Mesothelial cell of epicardium (in vitro differentiated cells): ENCODE measurements at places on chromosomes 13 and 19.

GRCh38 chr13:22648320-22648801 lies 532.4 kb upstream of the SGCG start:
- H3K4me3 ChIP-seq: no peak overlapping the region
- H3K4me1 ChIP-seq: peaks cover 34% of the 10 kb centered on the region
- peak overlapping the region; percentile 81 for H3K27ac ChIP-seq
- DNase-seq: no peak
- no peaks in the 10 kb centered on the region for H3K36me3 ChIP-seq
- H3K27me3 ChIP-seq: no peaks in the 10 kb centered on the region

- H3K27ac ChIP-seq: no peak overlapping the region
- peak overlapping the region; percentile 40 for H3K4me3 ChIP-seq
- peaks cover 18% of the 10 kb centered on the region for H3K4me1 ChIP-seq
- H3K36me3 ChIP-seq: no peaks in the 10 kb centered on the region
- peaks cover 52% of the 10 kb centered on the region for H3K27me3 ChIP-seq
- no peak for DNase-seq
These were observed 1.3 kb downstream of the ARHGAP45 start for GRCh38 chr19:1068009-1069001.

- no peak for DNase-seq
- no peaks in the 10 kb centered on the region for H3K36me3 ChIP-seq
- no peaks in the 10 kb centered on the region for H3K4me1 ChIP-seq
- H3K27ac ChIP-seq: no peak overlapping the region
- H3K4me3 ChIP-seq: no peak overlapping the region
- peaks cover 2% of the 10 kb centered on the region for H3K27me3 ChIP-seq
These were observed 3.6 kb downstream of the FCHO1 start for GRCh38 chr19:17754634-17755442.

DNA sequence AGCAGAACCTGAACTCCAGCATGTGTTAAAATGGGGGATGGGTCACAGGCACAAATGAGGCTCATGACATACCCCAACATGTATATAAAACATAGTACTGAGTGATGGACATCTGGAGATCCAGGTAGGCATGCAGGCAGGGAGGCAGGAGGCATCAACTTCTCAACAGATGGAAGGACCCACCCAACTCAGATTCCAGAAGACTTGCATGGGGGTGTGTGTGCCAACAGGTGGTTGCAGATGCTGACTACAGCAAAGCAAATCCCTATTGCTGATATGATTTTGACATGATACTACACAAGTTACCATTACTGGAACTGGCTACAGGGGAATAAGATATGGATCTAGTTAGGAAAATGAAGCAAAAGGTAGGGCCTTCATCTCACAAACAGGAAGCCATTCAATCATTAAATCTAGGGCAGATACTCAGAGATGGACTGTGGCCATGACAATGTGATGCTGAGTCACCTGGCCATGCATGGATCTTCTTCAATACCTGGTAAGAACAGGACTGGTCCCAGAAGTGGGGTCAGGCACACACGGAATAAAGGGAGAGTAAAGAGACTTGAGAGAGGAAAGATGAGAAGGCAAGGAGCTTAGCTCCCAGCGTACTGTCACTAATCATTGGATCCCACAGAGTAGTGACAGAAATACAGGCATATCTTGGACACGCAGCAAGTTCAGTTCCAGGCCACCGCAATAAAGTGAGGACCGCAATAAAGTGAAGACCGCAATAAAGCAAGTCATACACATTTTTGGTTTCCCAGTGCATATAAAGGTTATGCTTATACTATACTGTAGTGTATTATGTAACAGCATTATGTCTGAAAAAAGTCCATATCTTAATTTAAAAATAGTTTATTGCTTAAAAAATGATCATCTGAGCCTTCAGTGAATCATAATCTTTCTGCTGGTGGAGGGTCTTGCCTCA lies 91.3 kb downstream of the USP12 start:
- H3K27ac ChIP-seq: peak overlapping the region; percentile 11
- no peak overlapping the region for H3K4me3 ChIP-seq
- H3K27me3 ChIP-seq: no peaks in the 10 kb centered on the region
- no peak for DNase-seq
- H3K4me1 ChIP-seq: peaks cover 34% of the 10 kb centered on the region
- peaks cover 31% of the 10 kb centered on the region for H3K36me3 ChIP-seq

GRCh38 chr13:81409284-81409683 lies 1068.4 kb upstream of the SPRY2 start:
- H3K4me3 ChIP-seq: no peak overlapping the region
- H3K4me1 ChIP-seq: peaks cover 4% of the 10 kb centered on the region
- DNase-seq: no peak
- no peak overlapping the region for H3K27ac ChIP-seq
- no peaks in the 10 kb centered on the region for H3K27me3 ChIP-seq
- H3K36me3 ChIP-seq: no peaks in the 10 kb centered on the region

DNA sequence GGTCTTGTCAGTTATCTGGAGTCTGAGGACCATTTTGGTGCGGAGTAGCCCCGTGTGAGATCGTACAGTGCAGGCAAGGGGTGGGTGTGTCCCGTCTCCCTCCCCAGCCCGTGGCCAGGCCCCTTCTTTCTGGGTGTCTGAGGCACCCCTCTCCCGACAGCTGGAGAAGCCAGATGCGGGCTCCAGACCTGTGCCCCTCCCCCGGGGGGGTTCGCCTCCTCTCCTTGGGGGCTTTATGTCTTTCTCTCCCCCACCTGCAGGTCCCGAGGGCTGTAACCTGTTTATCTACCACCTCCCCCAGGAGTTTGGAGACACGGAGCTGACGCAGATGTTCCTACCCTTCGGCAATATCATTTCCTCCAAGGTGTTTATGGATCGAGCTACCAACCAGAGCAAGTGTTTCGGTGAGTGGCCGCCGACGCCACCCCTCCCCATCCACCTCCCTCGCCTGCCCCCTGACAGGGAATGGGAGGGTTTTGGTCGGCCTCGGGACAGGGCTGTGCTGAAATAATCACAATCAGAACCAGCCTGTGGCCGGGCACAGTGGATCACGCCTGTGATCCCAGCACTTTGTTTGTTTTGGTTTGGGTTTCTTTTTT lies 65.6 kb downstream of the CELF5 start:
- no peak overlapping the region for H3K4me3 ChIP-seq
- no peak overlapping the region for H3K27ac ChIP-seq

- peaks cover 24% of the 10 kb centered on the region for H3K4me1 ChIP-seq
- peak overlapping the region; percentile 91 for H3K4me3 ChIP-seq
- no peaks in the 10 kb centered on the region for H3K36me3 ChIP-seq
- H3K27me3 ChIP-seq: no peaks in the 10 kb centered on the region
- DNase-seq: peak; percentile 49
These were observed 846 bp upstream of the PRKACA start for GRCh38 chr19:14118165-14119051.

GRCh38 chr19:7426986-7427385 lies 61.8 kb downstream of the PEX11G start:
- peaks cover 9% of the 10 kb centered on the region for H3K36me3 ChIP-seq
- H3K4me3 ChIP-seq: no peak overlapping the region
- H3K27ac ChIP-seq: peak overlapping the region; percentile 54
- no peaks in the 10 kb centered on the region for H3K27me3 ChIP-seq
- H3K4me1 ChIP-seq: peaks cover 12% of the 10 kb centered on the region

GRCh38 chr19:55005684-55006488 lies 32.2 kb downstream of the GP6 start:
- DNase-seq: peak; percentile 39
- H3K4me1 ChIP-seq: peaks cover 23% of the 10 kb centered on the region
- H3K36me3 ChIP-seq: peaks cover 18% of the 10 kb centered on the region
- peak overlapping the region; percentile 91 for H3K4me3 ChIP-seq

DNA sequence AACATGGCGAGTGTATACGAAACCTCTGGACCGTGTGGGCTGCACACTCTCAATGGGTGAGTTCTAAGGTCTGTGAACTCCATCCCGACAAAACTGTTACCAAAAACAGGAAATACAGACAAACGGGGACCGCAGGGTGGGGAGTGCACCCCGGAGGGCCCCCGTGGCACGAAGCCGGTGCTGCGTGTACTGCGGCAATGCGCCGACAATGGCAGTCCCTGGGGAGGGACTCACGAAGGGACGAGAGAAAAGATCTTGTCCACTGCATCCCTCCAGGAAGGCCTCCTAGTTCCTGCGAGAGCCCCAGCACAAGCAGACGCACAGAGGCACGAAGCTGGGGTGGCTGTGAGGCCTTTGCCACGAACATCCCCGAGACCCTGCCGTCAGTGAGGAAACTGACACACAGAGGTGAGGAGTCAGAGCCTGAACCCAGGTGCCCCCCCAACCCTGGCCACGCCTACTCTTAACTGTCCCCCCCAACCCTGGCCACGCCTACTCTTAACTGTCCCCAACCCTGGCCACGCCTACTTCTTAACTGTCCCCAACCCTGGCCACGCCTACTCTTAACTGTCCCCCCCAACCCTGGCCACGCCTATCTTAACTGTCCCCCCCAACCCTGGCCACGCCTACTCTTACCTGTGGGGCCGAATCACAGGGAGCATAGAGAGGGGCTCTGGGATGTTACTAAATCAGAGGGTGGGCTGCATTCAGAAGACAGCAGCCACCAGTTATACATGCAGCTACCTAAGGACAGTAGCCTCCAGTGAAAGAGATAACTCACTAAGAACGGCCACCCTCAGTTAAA lies 4.2 kb downstream of the MED16 start:
- no peak overlapping the region for H3K27ac ChIP-seq
- no peak for DNase-seq
- H3K4me3 ChIP-seq: no peak overlapping the region
- peaks cover 2% of the 10 kb centered on the region for H3K27me3 ChIP-seq
- no peaks in the 10 kb centered on the region for H3K4me1 ChIP-seq

GRCh38 chr13:30697996-30698401 lies 37.3 kb upstream of the ALOX5AP start:
- DNase-seq: no peak
- H3K4me1 ChIP-seq: peaks cover 29% of the 10 kb centered on the region
- no peak overlapping the region for H3K27ac ChIP-seq
- no peaks in the 10 kb centered on the region for H3K36me3 ChIP-seq

DNA sequence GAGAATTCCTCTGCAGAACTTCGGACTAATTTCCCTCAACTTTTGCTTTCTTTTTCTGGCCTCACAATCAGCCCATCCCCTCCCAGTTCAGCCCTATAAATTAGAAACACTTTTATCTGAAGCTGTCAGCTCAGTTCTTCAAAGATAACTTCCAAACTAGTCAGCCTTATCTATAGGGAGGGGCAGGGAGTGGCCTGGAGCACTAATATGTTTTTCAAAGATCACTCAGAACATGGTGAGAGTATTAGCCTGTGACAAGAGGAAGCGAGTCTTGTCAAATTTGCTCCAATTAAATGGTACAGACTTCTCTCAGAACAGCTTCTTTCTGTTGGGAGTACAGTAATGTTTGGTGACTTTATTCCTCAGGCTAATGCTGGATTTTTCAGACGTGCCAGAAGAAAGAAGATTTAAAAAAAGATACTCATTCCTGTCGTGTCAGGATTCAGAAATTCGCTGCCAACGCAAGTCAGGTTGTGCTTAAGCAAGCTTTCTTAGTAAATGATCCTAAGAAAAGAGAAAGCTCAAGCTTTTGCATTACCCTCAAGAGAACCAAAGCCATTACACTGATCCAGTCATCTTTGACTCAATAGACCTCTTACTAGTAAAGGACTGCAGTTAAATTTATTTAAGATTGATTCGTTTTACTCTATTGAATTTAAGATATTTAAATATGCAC lies 1033.6 kb downstream of the SLITRK5 start:
- H3K4me1 ChIP-seq: peaks cover 30% of the 10 kb centered on the region
- H3K36me3 ChIP-seq: no peaks in the 10 kb centered on the region
- H3K4me3 ChIP-seq: peak overlapping the region; percentile 62

DNA sequence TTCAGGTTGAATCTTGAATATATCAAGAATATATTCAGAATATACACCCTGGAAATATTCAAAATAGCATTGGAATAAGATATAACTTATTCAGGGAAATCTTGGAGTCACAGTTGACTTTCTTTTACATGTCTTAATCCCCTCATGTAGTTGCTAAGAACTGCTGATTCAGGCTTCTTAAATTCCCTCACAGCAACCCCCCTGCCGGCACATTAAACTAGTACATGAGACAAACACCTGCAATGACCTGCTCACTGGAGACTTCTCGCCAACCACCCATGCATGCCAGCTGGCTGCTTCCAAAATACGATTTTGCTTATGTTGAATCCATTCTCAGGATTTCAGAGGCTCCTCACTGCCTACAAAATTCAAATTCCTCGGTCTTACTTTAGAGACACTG lies 997.1 kb downstream of the EFNB2 start:
- H3K4me3 ChIP-seq: no peak overlapping the region
- no peak overlapping the region for H3K27ac ChIP-seq
- DNase-seq: no peak

DNA sequence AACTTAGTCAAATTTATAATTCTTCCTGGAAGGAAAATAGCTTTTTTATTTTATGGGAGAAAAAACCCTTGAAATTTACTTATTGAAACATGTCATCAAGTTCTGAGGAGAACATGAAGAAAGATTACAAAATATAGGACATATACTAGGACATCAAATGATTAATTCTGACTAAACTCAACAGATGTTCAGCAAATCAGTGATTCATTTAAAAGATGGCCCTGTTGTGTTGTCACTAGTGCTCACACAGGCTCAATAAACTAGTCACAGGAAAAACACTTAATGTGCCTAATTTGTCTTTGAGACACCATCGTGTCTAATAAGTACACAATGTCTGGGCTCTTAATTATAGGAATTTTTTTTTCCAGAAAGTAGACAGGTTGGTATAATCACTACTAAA lies 223.8 kb upstream of the TMTC4 start:
- no peak for DNase-seq
- no peaks in the 10 kb centered on the region for H3K4me1 ChIP-seq
- no peaks in the 10 kb centered on the region for H3K36me3 ChIP-seq
- H3K27ac ChIP-seq: no peak overlapping the region
- peaks cover 6% of the 10 kb centered on the region for H3K27me3 ChIP-seq
- H3K4me3 ChIP-seq: no peak overlapping the region

DNA sequence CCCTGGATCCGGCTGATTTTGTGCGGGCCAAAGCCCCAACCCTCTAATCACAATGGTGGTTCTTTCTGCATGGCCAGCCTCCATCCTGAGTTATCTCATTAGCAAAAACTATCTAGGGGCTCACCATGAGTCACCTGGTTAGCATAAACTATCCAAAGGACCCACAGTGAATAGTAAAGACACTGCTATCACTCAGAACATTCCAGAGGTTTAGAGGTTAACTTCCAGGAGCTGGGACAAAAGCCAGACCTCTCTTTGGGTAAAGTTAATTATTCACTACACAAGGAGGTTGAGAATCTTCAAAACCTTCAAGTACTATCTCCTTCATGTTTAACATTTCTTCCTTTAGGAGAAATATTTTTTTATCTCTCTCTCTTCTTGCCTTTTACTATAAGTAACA lies 18.8 kb upstream of the PPP5C start:
- no peaks in the 10 kb centered on the region for H3K4me1 ChIP-seq
- H3K27ac ChIP-seq: no peak overlapping the region
- no peak overlapping the region for H3K4me3 ChIP-seq
- peaks cover 76% of the 10 kb centered on the region for H3K36me3 ChIP-seq

DNA sequence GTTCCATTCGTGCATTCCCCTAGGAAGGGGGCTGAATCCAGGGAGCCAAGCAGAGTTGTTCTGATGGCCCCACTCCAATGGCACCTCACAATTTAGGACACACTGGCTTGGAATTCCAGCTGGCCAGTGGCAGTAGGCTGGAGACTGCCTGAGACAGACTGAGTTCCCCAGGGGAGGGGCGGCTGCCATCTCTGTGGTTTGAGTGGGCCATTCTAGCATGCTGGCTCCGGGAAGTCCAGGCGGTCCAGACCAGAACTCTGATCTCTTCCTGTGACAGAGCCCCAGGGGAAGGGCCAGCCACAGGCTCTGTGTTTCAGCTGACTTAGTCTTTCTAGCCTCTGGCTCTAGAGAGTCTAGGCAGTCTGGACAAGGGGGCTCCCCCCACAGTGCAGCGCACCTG lies 29.5 kb upstream of the SLC7A1 start:
- H3K4me1 ChIP-seq: peaks cover 5% of the 10 kb centered on the region
- H3K36me3 ChIP-seq: no peaks in the 10 kb centered on the region
- peaks cover 15% of the 10 kb centered on the region for H3K27me3 ChIP-seq
- H3K27ac ChIP-seq: no peak overlapping the region
- no peak for DNase-seq
- H3K4me3 ChIP-seq: no peak overlapping the region
